ENCODE measurements at places on chromosomes 5 and 9.

- peak; percentile 44 for DNase-seq
Measured at GRCh38 chr5:135493406-135494180, 41.4 kb upstream of the TIFAB start.

GRCh38 chr5:133820507-133820906 is 147.9 kb downstream of the C5orf15 start:
- no peak for DNase-seq

DNA sequence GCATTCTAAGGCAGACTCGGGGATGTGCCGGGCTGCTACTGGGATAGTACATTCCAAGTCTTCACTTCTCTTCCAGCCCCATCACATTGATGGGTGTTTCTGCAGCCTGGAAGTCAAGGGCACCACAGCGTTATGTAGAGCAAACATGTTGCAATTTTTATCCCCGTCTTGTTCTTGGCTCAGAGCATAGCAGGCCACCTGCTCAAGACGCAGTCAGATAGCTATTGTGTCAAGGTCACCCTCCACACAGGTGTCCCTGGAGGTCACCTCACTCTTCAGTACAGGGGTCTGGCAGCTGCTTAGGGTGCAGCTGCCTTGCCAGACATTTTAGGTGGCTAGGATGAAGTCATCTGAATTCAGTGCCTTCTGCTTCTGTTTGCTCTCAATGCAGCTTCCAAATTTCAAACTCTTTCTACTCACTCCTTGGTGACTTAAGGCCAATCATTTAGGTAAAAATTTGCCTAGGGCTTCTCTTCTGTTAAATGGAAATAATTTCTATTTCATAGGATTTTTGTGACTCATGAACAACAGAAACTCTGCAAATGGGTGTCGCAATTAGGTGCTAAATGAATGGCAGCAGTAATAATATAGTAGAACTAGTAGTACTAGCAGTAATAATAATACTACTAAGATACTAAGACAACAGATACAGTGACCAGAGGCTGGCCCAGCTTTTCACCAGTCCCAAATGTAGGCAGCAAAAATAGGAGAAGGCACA is 24.3 kb downstream of the KCNV2 start:
- no peak for DNase-seq

DNA sequence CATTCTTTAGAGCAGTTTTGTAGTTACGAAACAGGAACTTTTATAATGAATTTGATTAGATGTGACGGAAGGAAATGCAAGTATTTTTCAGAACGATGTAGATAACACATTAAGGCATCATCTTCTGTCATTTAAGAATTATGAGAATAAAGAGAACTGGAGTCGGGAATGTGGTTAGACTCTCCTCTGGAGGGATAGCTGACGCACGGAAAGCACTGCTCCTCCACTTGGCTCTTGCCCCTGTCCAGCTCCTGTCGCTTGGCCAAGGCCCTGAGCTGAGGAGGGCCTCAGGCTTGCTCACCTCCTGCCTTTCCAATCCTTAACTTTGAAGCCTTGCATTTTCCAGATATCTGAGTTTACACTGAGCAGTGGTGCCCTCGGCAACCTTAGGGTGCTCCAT is 60.5 kb downstream of the MAP1B start:
- DNase-seq = no peak

DNA sequence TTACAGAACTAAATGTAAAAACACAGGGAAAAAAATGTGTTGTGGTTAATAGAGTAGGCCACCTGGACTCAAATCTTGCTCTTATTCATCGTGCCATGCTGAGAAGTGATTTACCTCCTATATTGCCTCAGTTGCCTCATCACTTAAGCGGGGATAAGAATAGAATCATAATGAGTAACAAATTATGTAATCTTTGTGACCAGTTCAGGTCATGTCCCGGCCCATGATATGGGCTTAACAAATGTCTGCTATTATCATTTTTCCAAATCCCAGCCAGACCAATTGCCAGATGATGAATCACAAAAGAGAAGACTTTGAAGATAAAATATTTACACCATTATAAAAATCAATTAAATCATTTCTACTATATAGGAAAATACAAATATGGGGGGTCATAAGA is 89.8 kb downstream of the CDH6 start:
- DNase-seq = no peak

- DNase-seq = no peak
Measured at GRCh38 chr5:1011741-1012312, 3.2 kb downstream of the NKD2 start.

GRCh38 chr9:79701651-79702050 is 129.9 kb downstream of the TLE4 start:
- no peak for DNase-seq

GRCh38 chr5:11355491-11355890 is 548.8 kb downstream of the CTNND2 start:
- no peak for DNase-seq

DNA sequence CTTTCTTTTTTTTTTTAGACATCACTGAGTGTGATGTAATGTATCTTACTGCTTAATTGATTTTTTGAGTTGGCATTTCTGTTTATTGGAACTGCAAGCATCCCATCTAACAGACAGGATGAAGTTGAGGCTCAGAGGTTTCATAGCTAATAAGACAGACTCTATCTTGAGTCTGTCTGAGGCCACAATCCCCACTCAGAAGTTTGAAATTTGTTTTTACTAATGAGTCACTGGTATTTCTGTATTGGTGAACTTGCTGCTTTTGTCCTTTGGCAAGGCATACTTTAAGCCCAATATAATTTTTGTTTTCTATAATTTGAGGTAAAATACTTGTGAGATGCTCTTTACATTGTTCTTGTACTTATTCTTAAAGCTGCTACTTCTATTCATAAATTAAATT is 491.2 kb downstream of the PSAT1 start:
- DNase-seq = no peak

DNA sequence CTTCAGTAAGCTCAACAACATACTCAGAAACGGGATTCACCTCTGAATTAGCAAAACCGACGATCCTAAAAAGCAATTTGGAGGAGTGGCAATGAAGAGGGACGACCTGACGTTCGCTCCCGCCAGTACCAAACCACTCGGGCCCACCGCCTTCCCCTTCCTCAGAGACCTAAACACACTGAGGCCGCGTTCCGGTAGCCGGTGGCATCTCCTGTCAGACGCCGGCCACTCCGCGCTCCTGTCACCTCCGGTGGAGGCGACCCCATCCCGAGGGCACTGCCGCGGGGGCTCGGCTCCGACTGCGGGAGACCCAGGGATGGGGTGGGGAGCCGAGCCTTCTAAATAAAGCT is 617 bp downstream of the PPP6C start:
- no peak for DNase-seq

GRCh38 chr5:78899922-78900362 is 85.2 kb downstream of the ARSB start:
- DNase-seq = no peak

Measured in fibroblast of skin of left quadriceps (primary cell).